ENCODE measurements at places on chromosomes 3 and 15. TPM values are rescaled to one million over a fixed set of nuclear protein-coding genes. Genes with fewer than 3 reads are reported as not detected.

TMEM108 gene
- 0.98 TPM for total RNA-seq

ZPLD1 gene
- 0.33 TPM for total RNA-seq

LMCD1 gene
- total RNA-seq = 53.0 TPM

ZNF660 gene
- total RNA-seq = 3.1 TPM

SLC6A1 gene
- under 0.01 TPM for total RNA-seq

NMNAT3 gene
- 17.3 TPM for total RNA-seq

LRRN1 gene
- total RNA-seq = 18.9 TPM

LAMB2 gene
- total RNA-seq = 700 TPM

- DNase-seq = no peak
These were observed 24.5 kb downstream of the NTRK3 start for GRCh38 chr15:88231909-88232644.

- DNase-seq = no peak
These were observed 57.0 kb downstream of the TMCC1 start for GRCh38 chr3:129836381-129837064.

DNA sequence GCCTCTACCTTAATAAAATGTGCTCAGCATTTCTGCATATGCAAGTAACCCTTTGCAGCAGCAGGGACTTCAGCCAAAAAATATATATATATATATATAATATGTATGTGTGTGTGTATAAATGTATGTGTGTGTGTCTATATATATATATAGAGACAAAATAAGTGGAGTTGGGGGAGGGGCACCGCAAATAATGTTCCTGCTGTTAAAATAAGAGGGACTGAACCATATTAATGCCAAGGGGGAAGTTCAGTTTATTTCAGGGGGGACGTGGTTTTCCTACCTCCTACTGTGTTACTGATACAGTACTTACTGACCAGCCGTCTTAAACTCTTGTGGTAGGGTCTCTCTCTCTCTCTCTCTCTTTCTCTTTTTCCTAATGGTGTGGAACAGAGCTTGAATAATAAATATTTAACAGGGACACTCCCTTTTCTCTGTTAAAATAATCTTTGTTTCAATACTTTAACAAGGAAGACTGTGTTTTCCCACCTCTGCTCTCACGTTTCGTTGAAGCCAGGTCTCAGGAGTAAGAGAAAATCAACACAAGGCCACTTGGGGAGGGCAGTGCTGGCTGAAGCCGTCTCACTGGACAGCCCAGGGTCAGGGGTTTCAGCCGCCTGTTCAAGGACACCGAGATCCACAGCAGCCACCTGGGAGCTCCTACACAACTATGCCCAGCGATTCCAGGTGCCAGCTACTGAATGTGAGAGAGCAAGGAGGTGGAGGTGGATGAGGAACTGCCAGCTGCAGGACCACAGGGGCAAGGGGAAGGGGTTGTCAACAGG is 42.8 kb upstream of the ADAMTSL3 start:
- DNase-seq = no peak

GRCh38 chr3:158381262-158381868 is 189.6 kb upstream of the MLF1 start:
- DNase-seq = no peak

DNA sequence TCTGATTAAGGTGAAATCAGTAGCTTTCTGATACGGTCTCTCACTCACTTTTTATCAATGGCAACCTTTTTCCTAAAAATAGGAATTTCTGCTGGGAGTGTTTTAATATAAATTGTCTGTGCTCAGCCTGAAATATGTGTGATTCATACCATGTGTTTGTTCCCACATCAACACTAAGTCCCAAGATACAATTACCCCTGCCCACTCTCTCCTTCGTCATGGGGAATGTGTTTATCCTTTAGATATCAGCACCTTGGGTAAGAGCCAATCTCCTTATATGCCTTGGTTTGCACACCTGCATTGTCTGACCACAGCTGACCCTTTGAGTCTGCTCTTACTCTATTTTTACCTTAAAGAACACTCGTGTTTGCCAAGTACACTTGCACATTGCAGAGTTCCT is 356.4 kb downstream of the LPP start:
- DNase-seq = no peak

- no peak for DNase-seq
These were observed 354.6 kb downstream of the CADM2 start for GRCh38 chr3:85313380-85313779.

- no peak for DNase-seq
These were observed 44.7 kb downstream of the TCF12 start for GRCh38 chr15:56963126-56963525.

GRCh38 chr15:74857082-74857655 is 14.2 kb upstream of the ULK3 start:
- DNase-seq = no peak

DNA sequence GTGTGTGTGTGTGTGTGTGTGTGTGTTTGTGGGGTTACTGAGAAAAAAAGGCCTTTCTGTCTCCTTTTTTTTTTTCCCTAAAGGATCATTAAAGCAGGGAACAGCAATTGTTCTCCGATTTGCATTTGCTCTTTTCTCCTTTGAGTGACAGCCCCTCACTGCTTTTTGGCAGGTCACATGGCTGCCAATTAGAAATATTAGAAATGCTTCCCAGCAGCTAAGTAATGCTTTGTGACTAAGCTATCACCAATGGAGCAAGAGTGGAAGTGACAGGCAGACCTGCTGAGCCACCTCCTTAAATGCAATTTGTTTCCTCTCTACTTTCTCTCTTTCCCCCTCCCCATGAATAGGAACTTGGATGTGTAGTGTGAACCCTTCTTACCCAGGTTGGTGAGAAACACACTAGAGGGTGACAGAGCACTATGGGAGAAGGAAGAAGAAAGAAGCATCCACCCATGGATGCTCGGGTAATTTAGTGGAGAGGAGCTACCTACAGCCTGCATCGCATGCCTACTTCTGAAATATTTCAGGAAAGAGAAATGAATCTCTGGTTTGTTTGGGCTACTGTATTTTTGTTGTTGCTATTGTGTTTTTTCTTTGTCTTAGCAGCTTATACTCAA is 165.2 kb upstream of the PDZRN3 start:
- no peak for DNase-seq

- no peak for DNase-seq
These were observed 17.1 kb downstream of the TPM1 start for GRCh38 chr15:63059573-63060216.

GRCh38 chr3:43597961-43598360 is 23.9 kb downstream of the ANO10 start:
- DNase-seq = no peak

DNA sequence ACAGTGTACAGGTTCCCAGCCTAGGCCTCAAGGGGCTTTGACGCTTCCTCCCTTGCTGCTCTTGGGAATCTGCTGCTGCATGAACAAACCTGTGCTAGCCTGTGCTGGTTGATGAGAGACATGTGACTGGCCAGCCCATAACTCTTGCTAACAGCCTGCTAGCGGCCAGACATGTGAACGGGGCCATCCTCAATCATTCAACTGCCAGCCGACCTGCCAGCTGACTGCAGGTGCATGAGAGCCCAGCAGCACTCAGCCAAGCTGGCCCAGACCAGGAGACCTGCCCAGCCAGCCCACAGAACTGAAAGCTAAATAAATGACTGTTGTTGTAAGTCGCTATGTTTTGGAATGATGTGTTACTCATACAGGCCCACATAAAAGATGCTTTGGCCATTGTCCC is 82.4 kb upstream of the DLG1 start:
- DNase-seq = no peak

DNA sequence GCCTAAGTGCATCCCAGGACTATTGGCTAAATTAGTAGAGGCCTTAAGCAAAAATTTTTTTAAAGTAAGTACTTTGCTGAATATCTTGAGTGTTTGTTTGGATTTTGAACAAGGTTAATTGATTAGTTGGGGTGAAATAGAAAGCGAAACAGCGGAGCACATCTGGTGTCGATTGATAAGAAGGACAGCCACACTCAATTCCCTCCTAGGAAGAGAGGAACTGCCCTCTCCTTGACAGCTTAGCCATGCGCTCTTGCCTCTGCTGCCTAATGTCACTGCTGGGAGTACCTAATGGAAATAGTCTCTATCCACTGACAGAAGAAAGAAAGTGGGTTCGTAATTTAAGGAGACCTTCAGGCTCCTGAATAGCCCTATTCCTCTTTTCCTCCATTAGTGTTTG is 943.6 kb downstream of the DIPK2A start:
- no peak for DNase-seq

GRCh38 chr3:160613661-160614060 is 48.3 kb upstream of the KPNA4 start:
- DNase-seq = no peak

GRCh38 chr3:54866251-54866650 is 61.6 kb downstream of the LRTM1 start:
- DNase-seq = no peak

DNA sequence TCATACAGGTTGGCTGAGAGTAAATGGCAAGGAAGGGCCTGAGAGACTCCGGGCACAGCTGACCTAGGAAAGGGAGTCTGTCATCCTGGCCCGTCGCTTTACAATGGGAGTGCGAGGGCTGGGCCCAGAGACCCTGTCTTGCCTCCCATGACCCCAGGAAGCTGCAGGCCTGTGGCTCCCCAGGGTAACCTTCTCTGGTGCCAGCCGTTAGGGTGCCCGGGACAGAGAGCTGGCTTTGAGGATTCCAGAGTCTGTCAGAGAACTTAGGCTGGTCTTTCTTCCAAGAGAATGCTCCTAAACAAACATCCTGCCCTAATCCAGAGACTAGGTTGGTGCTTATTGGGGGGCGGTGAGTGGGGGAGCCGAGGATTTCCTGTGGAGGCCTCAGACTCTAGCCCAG is 18.5 kb downstream of the ZNF710 start:
- DNase-seq = no peak

DNA sequence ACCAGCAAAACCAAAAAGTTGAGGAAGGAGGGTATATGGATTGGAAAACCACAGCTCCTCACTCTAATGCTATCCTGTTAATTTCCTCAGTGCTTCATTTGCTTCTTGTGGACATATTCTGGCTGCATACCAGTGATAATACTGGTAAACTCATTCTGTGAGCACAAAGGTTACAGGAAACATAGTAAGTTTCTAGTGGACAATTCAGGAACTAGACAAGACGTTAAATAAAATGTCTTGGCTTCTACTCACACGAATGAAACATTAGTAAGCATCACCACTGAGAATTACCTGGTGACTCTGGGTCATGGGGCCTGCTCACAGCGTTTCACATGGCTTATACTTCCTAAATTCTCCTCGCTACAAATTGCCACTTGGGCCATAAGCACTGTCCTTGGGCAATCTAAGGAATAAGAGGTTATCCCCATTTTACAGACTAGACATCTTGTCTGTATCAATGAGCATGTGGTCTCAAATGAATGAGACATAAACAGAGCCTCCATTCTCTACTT is 20.1 kb upstream of the PPIB start:
- no peak for DNase-seq

DNA sequence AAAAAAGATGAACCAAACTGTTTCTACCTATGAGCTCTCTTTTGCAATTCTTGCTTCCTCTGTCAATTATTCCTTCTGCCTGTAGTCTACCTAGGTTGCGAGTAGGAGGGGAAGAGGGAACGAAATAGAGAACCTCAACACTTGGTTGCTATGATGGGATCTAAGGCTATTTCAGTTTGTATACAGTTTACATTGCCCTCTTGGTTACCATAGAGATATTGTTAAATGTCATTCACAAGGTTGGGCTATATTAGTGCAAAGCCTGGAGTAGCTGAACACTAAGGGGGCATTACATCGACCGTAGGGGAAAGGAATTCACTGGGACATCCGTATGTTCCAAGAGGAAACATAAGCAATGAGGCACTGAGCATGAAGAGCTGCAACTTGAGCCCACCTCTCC is 276.9 kb downstream of the GBE1 start:
- DNase-seq = no peak

- DNase-seq = no peak
These were observed 78.1 kb downstream of the AAGAB start for GRCh38 chr15:67176195-67176971.

GRCh38 chr15:80060356-80061006 is 1.0 kb downstream of the ZFAND6 start:
- no peak for DNase-seq

DNA sequence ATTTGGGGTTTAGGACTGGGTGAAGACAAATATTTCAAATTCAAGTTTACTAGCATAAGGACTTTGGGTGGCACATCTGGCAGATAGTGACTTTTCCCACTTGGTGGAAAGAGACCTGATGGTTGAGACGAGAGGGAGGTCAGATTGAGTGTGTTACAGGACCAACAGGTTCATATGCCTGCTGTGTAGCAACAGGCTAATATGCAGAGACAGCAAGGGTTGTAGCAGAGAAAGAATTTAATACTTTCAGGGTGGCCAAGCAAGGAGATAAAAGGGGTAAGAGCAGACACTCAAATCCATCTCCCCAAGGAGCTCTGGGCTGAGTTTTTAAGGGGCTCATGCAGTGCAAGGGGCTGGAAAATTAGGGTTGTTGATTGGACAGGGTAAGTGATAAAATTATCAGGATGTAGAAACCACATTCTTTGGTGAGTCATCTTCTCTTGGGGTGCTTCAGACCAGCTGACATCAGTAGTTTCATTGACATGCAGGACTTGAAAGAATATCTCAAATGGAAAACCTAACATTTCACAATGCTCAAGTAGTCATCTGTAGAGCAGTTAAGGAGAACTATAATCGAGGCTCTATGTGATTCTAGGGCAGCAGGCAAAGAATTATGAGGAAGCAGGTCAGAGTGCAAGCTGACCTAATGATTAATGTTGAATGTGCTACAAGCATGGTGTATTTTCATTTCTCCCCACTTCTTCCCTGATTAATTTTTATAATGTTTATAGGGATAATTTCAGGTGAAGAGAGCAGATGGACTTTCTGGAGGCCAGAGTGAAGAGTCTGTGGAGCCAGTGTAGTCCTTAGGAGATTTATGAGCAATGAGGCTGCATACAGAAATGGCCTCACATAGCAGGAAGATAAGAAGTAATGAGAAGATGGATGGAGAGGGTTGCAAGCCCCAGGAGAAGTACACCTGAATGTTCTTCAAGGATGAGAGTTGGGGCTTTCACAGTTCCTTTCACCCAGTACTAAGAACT is 13.7 kb downstream of the FOXB1 start:
- DNase-seq = no peak

- no peak for DNase-seq
These were observed 2.5 kb upstream of the TBC1D21 start for GRCh38 chr15:73870700-73871408.

- DNase-seq = no peak
These were observed 49.0 kb downstream of the MSL2 start for GRCh38 chr3:136146981-136147729.

GRCh38 chr15:39127925-39128617 is 452.8 kb upstream of the THBS1 start:
- no peak for DNase-seq

- DNase-seq = no peak
These were observed 5.5 kb downstream of the CCR4 start for GRCh38 chr3:32956750-32957570.

- no peak for DNase-seq
These were observed 878.6 kb upstream of the NR2F2 start for GRCh38 chr15:95451938-95452337.

GRCh38 chr3:30604558-30604957 is 1.8 kb upstream of the TGFBR2 start:
- DNase-seq = no peak

DNA sequence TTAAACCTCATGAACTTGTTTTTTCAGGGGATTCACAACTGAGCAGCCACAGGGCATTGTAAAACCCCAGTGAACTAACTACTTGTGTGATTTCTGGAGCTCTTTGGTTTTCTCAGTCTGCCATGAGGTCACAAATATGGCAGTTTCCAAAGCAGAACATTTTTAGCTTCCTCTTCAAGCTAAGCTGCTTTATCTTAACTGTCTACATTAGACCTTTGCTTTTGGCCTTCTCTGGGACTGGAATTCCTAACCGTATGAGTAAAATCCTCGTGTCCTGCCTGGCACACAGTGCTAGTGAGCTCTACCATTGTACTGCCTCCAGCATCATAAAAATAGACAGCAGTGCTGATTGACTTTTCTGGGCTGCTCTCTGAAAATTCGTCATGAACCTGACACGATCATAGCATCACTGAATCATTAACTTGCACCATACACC is 22.1 kb downstream of the CDIN1 start:
- no peak for DNase-seq

Data from breast epithelium (tissue), 4 donors.